ENCODE measurements at places on chromosomes 4 and X.

- DNase-seq, result no peak
Observed at GRCh38 chr4:74545448-74545847, 100.5 kb downstream of the AREG start.

DNA sequence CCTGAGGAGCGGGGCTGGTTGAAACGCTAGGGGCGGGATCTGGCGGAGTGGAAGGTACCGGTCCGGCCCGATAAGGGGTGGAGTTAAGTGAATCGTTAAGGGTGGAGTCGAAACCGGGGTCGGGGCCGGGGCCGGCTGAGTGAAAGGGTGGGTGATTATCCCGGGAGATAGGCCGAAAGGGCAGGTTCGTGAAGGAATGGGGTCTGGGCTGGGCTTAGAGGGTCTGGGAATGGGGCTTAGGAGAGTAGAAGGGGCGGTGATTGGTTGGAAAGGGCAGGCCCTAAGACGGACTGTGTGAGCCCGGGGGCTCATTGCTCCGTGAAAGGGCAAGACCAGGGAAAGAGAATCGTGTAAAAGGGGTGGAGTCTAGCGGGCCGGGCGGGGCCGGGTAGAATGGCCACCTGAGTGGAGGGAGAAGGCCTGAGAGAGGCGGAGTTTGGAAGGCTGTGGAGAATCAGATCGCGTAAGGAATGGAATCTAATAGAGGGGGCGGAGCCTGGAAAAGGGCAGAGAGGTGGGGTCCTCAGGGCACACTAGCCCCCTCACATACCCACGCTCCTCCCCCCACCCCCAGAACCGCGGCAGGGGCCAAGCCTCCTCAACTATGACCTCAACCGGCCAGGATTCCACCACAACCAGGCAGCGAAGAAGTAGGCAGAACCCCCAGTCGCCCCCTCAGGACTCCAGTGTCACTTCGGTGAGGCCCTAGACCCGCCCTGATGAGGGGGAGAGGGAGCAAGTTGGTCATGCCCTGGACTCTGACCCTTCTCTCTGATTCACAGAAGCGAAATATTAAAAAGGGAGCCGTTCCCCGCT is 430 bp downstream of the HDAC6 start:
- peak; percentile 83 for DNase-seq

- DNase-seq, result no peak
Observed at GRCh38 chrX:12425496-12425895, 287.2 kb downstream of the FRMPD4 start.

DNA sequence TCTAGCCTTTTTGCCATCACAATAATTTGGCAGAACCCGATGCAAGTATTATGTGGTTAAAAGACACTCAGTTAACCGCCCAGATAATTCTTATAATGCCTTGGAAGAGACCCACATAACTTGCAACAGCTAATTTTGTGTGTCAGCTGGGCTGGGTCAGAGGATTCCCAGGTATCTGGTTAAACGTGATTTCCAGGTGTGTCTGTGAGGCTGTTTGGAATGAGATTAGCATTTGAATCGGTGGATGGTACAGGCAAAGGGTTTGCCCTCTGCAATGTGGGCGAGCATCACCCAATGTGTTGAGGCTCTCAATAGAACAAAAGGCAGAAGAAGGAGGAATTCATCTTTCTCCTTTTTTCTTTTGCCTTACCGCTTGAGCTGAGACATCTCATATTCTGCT is 314.2 kb upstream of the PUDP start:
- DNase-seq, result no peak

DNA sequence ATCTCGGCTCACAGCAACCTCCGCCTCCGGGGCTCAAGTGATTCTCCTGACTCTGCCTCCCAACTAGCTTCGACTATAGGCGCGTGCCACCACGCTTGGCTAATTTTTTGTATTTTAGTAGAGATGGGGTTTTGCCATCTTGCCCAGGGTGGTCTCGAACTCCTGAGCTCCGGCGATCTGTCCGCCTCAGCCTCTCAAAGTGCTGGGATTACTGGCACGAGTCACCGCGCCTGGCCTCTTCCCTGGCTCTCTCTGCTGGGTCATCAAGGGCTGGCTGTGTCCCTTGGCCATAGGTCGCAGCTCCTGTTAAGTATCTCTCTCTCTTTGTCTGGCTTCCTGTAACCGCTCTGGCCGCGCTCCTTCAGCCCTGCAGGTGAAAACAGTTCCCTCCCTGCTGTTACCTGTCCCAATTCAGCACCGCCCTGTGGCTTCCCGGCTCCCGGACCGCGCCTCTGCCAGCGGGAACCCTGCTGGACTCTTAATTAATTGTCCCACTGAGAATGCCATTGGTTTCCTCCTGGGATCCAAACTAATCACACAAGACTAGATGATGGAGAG is 1.3 kb upstream of the RGS12 start:
- no peak for DNase-seq

DNA sequence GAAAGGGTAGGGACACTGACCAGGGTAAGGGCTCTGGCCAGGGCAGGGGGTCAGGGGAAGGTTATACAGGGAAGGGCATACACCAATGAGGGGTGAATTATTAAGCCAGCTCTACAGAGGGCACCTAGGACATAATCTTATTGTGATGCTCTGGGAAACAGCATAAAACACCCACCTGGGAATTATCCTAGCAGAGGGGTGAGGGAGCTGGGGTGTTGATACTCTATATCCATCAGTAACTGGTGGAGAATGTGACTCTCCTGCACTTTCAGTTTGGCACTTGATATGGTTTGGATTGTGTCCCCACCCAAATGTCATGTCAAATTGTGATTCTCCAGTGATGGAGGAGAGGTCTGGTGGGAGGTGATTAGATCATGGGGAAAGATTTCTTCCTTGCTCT is 291.2 kb downstream of the ASMT start:
- no peak for DNase-seq

DNA sequence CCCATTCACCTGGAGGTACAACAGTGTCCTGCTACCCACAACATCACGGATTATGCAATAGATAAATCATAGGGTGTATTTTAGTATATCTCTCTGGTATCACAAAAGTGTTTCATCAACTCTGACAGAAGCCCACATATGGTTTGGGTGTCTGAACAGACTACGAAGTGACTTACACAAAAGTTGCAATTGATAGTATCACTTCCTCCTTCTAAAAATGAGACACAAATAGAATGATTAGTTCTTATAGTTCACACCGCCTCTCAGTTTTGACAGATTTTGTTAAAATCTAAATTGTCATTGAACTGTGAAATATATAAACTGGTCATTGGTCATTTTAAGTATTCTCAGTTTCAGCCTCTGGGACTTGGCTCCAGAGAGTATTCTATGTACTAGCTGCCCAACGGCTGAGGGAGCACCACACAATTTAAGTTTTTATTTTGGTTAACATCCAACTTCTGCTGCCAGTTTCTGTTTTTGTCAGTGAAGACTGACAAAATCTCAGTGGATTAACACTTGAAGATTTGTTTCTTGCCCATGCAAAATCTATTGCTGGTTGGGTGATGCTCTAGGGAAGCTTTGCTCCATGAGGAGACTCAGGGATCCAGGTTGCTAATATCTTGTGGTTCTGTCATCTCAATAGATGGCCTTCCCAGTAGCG is 113.8 kb upstream of the PUDP start:
- DNase-seq, result no peak

- DNase-seq, result no peak
Observed at GRCh38 chrX:152656087-152656486, 18.4 kb downstream of the GABRQ start.

DNA sequence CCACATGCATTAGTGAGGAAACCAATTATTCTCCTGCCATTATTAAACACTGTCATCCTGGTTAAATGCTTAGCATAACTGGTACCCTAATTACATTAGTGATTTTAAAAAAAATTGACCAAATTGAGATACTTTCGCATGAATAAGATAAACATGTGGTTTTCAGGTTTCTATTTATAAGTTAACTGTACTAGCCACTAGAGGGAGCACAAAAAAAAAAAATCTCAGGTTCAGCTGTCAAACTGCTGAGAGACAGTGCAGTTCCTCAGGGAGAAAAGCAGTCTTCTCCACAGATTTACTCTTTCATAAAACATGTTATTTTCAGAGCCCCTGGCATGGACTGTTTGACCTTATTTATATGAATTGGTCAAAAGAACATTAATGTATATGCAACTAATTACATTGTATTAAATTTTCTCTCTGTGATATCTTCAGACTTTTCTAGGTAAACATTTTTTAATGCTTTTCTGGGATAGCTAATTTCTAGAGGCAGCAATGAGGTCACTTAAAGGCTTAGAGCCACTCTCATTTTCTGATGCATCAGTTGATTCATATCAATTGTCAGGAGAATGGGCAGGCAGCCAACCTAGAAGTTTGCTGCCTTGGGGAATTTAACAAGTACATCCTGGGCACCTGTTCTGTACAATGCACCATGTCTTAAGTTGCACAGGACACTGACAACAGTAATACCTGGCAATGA is 167.5 kb downstream of the CDS1 start:
- peak; percentile 28 for DNase-seq

DNA sequence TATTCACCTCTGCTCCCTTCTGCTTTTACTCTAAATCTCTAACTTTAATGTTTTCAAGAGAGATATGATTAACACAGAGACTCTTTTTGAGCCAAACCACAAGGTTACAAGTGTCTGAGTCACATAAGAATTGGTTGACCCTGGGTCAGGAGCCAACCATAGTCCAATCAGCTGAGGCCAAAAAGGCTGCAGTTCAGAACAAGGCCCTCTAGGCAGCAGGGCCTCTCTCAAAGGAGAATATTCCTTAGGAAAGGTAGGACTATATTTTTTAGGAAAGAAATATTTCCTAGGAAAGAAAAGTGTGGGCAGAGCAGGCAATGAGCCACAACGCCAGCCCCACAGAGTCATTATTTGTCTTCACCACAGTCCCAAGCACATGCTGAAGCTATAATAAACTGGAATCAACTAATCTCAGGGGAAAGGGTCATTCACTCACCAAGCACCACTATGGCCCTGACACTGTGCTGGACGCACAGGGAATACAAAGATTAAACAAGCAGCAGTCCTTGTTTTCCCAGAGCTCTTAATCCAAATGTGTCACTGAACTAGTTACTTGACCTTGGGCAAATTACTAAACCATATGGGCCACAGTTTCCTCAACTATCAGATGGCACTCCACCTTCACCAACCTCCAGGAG is 2.2 kb downstream of the ATP8A1 start:
- peak; percentile 66 for DNase-seq
